ENCODE measurements at places on chromosomes 7 and 10.

DNA sequence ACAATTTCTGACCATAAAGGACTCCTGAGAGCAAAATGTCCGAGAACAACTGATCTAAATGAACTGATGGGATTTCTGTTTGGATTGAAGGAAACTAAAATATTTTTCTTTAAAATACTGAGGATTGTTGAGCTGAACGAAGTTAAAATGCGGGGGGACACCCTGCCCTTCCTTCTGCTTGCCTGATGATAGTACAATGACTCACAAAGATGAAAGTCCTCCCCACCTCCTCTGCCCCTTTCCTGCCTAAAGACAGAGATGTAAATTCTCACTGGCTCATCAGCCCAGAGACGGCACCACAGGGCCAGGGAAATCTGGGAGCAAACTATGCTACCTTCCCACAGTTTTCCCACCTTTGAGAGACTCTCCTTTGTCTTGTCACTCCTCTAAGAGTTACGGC is 180.6 kb downstream of the PHTF2 start:
- peak; percentile 32 for DNase-seq

DNA sequence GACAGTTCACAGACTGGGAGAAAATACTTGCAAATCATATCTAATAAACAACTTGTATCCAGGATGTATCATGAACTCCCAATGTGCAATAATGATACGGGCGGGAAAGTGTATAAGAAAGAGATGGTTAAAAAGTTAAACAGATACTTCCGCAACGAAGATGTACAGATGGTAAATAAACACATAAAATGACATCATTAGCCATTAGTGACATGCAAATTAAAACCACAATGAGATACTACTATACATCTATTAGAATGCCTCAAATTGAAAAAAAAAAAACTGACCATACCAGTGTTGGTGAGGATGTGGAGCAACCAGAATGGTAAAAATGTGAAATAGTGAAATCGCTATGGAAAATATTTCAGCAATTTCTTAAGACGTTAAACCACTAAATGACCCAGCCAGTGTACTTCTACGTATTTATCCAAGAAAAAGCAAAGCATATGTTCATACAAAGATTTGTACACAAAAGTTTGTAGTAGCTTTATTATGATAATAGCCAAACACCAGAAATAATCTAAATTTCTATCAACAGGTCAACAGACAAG is 83.5 kb downstream of the IPMK start:
- no peak for DNase-seq

- DNase-seq = no peak
Measured at GRCh38 chr7:95527776-95528250, 42.1 kb downstream of the ASB4 start.

GRCh38 chr10:61834519-61834918 is 67.0 kb upstream of the ARID5B start:
- no peak for DNase-seq

GRCh38 chr10:37489658-37490003 is 364.2 kb downstream of the ANKRD30A start:
- no peak for DNase-seq

DNA sequence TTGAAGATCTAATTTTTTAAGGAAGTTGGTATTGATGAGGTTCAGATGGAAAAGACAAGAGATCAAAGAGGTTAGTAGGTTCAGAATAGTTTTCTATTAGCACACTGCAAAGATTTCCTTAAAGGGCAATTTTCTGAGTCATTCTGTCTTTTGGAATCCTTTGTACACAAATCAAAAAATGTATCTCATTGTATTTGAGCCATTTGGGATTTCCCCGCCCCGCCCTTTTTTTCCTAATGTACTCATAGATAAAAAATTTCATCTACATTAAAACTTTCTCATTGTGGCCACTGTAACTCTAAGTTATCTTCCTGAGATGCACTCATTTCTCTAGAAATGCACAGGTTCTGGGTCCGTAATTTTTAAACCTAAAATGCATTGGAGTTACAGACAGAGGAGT is 12.1 kb downstream of the GIMAP6 start:
- DNase-seq = no peak

DNA sequence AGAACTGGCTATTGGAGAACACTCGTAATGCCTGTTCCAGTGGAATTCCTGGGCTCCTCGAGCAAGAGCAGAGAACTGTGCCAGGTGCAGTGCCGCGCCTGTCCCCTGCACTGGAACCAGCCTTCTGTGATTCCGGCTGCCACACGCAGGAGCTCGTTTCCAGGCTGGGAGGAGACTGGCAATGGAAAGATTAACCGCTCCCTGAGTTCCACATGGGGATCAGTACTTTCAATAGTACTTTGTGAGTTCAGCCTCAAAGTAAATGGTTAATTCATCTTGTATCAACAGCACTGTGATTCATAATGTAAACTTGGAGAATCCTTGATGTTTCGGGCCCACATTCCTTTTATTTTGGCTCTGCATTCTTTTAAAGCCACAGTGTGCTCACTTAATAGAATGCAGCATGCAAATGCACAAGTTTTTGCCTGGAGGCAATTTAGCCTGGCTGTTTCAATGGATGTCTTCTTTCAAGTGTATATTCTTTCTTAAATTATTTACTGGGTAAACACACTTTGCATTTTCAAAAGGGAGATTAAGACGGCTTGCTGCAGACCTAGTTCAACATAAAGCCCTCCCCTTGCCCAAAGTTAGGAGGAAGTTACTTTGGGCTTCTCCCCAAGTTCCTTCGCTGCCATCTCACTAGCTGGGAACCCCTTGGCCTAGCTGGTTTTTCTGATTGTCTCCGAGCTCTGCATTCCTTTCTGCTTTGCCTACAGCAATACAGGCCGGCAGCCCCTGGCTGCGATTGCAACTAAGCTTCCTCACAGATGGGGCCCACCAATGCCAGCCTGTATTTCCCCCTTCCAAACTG is 138.1 kb upstream of the TCF7L2 start:
- no peak for DNase-seq

- DNase-seq = peak; percentile 81
Measured at GRCh38 chr10:80187465-80188409, 17.6 kb downstream of the ANXA11 start.

GRCh38 chr10:18759575-18759974 is 100.3 kb downstream of the ARL5B start:
- no peak for DNase-seq

GRCh38 chr10:132762267-132762666 is 23.7 kb downstream of the NKX6-2 start:
- no peak for DNase-seq

- DNase-seq = no peak
Measured at GRCh38 chr10:22370320-22370719, 25.0 kb downstream of the SPAG6 start.

GRCh38 chr7:112362731-112363131 is 87.5 kb upstream of the IFRD1 start:
- DNase-seq = no peak

- no peak for DNase-seq
Measured at GRCh38 chr10:404991-405390, 269.7 kb downstream of the ZMYND11 start.

DNA sequence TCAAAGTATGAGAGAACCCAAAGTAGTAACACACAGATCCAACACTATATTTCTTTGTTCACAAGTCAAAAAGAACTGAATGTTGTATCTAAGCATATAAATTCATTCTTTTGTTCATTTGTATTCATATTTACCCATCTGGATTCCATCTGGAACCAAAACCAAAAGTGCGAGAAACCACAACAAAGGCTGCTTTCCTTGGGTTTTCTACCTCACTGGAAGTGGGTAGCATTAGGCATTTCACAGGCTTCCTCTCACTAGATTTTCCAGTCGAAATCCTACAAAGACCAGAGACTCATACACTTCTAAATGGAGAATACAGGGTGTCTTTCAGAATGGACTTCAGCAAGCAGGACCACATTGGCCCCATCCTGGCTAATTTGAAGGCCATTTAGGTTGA is 109.8 kb upstream of the WNT16 start:
- DNase-seq = no peak

DNA sequence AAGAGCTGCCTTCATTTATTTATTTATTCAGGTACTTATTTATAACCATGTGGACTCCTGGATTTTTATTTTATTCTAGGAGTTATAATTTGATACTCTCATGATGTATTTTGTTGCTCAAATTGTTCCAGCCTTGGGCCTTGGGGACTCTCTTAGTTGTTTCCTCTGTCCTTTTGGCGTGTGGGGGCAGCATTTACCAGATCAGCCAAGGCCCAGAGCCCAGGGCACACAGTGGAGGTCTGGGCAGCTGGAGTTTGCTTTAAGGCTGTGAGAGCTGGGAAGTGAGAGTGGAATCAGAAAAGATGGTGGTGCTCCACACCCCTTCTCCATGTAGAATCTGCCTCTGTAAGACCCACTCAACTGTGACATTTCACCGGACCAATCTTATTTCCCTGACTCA is 398.9 kb downstream of the RPS24 start:
- DNase-seq = peak; percentile 8

GRCh38 chr10:114800361-114800760 is 21.2 kb upstream of the FHIP2A start:
- no peak for DNase-seq

DNA sequence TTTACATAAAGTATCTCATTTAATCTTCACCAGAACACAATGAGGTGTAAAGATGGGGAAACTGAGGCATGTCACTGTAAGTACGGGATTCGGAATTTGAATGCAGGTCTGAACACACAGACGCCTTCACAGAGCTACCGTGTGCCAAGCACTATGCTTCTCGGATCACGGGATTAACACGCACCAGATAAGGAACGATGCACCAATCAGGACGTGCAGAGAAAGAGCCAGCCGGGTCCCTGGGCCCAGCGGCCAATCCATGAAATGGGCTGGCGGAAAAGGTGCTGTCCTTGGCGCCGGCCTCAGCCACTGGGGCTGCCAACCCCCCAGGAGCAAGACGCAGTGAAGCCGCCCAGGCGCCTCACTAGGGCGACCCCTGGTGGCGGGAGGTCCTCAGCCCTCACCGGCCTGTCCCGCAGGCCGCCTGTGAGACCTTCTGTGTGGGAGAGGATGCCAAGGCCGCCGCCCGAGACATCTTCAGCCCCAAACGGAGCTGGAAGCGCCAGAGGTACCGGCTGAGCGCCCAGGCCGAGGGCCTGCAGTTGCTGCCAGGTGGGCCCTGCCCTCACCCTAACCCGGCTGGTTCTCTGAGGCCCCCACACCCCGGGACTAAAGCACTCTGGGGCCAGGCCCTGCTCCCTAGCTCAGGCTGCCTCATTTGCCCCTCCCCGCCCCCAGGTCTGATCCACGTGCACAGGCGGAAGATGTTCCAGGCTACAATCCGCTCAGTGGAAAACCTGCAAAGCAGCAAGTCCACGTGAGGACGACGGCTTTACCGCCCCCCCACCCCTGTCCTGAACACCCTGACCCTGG is 15.6 kb downstream of the ATG9B start:
- peak; percentile 99 for DNase-seq

DNA sequence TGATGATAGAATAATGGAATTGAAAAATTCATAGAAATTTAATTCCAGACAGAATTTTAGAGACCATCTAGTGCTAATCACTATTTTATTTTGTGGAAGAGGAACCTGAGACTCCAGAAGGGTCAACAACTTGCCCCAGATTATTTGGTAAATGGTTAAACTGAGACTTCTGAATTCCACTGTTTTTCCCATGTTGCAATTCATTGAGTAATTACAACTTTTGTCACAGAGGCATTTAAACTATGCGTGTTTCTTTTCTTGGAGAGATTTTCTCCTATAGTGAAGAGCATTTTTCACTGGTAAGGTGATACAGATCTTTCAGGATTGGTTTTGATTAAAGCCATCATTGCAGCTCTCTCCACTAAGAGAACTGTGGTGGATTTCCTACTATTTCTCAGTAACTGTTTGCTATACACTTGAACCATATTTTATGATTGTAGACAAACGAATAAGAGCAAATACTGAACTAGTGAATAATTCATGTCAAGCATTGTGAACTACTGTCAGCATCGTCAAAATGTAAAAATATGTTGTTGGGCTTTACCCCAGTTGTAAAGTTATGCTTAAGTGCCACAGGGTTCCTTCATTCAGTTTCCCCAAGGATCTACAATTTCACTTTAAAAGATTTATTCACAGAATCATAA is 26.5 kb downstream of the LRGUK start:
- no peak for DNase-seq

- no peak for DNase-seq
Measured at GRCh38 chr7:76304888-76305375, 2.5 kb downstream of the HSPB1 start.

- DNase-seq = no peak
Measured at GRCh38 chr7:6032167-6032566, 991 bp downstream of the ANKRD61 start.

- no peak for DNase-seq
Measured at GRCh38 chr7:28626221-28626620, 213.9 kb downstream of the CREB5 start.

DNA sequence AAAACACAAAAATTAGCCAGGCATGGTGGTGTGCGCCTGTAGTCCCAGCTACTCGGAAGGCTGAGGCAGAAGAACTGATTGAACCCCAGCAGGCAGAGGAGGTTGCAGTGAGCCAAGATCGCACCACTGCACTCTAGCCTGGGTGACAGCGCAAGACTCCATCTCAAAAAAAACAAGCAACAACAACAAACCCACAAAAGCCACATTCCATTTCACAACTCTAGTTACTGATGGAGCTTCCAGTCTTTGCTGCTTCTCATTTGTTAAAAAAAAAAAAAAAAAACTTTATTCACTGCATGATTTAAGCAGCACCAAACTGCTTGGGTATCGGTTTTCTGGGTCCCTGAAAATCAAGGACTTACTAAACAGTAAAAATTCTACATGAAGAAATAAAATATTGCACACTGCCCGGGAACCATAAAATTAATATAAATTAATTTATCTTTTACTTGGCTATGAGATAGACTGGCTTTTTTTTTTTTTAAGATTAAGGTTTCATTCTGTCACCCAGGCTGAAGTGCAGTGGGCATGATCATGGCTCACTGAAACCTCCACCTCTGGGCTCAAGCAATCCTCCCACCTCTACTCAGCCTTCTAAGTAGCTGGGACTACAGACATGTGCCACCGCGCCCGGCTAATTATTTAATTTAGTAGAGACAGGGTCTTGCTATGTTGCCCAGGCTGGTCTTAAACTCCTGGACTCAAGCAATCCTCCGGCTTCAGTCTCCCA is 42.0 kb downstream of the SRPK2 start:
- DNase-seq = no peak

- DNase-seq = no peak
Measured at GRCh38 chr10:110859973-110860376, 11.8 kb upstream of the PDCD4 start.

DNA sequence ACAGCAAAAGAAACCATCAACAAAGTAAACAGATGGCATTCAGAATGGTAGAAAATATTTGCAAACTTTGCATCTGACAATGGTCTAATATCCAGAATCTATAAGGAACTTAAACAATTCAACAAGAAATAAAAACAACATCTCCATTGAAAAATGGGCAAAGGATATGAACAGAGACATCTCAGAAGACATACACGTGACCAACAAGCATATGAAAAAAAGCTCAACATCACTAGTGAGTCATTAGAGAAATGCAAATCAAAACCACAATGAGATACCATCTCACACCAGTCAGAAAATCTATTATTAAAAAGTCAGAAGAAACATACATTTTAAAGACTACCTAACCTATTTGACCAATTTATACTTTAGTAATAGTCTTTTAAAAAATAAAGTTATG is 571.3 kb upstream of the NRG3 start:
- no peak for DNase-seq

GRCh38 chr7:1536743-1537534 is 6.4 kb downstream of the MAFK start:
- DNase-seq = peak; percentile 69

All from K562 (cell line).